ENCODE measurements at places on chromosomes 7 and 10. TPM values are rescaled to one million over a fixed set of nuclear protein-coding genes. Genes with fewer than 3 reads are reported as not detected.

Gene MMRN2
- total RNA-seq: 169 TPM

Gene COL1A2
- 40.8 TPM for total RNA-seq

Gene OR2A14
- not detected for total RNA-seq

Gene COL13A1
- 47.5 TPM for total RNA-seq

Gene RAB19
- total RNA-seq: not detected

Gene LRIT2
- total RNA-seq: not detected

Gene SMO
- total RNA-seq: 13.2 TPM

Gene JCAD
- 79.7 TPM for total RNA-seq

Gene DEPP1
- 318 TPM for total RNA-seq

Gene LRIT1
- not detected for total RNA-seq

Gene ASIC3
- 0.69 TPM for total RNA-seq

- DNase-seq: no peak
Observed at GRCh38 chr10:73166972-73167371, 836 bp downstream of the ECD start.

DNA sequence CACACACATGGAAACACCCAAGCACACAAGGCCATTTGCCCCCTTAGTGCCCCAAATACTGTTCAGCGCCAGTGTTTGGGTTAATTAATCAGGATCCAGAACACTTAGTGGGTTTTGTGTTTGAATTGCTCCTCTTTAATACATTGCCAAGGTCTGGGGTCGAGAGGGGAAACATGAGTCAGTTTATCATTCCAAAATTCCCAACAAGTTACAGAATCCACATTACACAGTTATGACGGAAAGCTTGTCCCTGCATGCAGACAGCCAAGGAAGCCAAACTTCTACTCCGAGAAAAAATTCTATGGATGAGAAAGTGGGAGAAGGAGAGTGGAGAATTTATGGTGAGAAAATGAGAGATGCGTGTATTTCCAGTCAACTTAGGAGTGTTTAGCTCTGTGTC, 189.0 kb downstream of the NPSR1 start:
- no peak for DNase-seq

DNA sequence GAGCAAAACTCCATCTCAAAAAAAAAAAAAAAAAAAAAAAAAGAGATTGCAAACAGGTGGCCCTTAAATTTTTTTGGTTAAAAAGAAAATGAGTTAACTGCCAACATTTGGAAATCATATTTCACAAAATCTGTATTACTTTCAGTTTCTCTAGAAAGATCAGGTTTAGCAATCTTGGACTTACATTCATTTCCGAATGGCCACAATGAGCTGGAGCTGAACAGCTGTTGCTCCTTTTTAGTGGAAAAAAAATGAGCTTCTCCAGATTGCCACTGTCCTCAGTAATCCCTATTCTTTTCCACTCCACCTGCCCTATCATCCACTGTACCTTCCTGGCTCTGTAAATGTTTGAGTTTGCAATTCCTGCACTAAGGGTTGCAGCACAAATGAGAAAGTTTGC, 43.6 kb downstream of the RAB11FIP2 start:
- DNase-seq: no peak

- no peak for DNase-seq
Observed at GRCh38 chr7:91285696-91286355, 21.6 kb downstream of the FZD1 start.

DNA sequence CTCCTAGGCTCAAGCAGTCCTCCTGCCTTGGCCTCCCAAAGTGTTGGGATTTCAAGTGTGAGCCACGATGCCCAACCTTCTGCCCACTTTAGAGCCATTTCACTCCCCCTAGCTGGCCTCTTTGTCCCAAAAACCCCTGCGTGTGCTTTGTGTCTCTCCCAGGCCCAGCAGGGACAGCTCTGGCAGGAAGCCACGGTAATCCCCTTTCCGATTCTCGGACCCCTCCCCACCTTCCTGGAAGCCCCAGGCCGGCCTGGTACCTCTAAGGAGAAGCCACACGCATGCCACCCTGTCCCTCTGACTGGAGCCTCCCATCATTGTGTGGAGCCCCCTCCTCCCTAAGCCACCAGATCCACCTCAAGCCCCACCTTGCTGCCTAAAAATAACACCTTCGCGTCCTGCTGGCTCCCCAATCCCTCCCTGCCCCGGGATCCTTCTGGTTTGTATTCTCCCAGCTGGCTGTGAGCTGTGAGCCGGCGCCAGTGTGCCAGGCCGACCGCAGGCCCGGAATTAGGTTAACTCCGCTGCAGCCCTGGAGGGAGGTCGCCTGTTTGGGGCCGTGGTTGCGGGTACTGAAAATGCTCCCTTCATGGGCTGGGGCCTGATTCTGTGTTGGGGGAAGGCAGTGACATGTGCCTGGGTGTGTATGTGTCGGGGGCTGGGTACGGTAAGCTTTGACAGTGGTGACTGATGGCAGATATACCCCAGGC, 16.4 kb upstream of the SRRM3 start:
- DNase-seq: no peak

- DNase-seq: no peak
Observed at GRCh38 chr10:70977625-70978024, 89.3 kb upstream of the PCBD1 start.

DNA sequence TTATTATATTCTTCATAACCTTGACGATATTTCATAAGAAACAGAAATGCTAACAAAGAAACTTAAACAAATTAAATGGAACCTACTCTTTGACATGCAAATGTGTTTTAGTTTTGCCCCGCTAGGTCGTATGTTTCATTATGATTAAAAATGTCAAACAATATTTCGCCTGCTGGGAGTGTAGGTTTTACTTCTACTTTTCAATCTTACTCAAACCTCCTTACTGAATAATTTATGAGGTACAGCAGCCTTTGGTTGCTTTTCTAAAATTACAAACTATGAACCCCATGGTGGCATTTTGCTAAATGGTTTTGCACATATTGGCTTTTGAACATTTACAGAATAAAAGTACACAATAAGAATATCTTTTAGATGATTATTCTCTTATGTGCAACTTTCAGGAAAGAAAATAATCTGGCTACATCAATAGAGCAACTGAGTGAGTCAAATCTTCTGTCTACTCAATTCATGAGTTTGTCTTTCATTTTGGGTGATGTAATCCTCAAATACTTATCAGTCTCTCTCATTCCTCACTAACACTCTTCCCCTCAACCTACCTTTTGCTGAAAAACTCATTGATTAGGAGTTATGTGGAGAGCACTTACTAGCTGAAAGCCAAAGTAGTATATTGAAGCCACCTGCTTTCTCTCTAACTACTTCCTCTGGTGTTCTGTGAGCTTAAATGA, 1226.4 kb downstream of the XPNPEP1 start:
- no peak for DNase-seq

- no peak for DNase-seq
Observed at GRCh38 chr10:78571286-78571685, 497.5 kb upstream of the ZMIZ1 start.

- peak; percentile 48 for DNase-seq
Observed at GRCh38 chr10:124743191-124744101, 732 bp downstream of the FAM53B start.

DNA sequence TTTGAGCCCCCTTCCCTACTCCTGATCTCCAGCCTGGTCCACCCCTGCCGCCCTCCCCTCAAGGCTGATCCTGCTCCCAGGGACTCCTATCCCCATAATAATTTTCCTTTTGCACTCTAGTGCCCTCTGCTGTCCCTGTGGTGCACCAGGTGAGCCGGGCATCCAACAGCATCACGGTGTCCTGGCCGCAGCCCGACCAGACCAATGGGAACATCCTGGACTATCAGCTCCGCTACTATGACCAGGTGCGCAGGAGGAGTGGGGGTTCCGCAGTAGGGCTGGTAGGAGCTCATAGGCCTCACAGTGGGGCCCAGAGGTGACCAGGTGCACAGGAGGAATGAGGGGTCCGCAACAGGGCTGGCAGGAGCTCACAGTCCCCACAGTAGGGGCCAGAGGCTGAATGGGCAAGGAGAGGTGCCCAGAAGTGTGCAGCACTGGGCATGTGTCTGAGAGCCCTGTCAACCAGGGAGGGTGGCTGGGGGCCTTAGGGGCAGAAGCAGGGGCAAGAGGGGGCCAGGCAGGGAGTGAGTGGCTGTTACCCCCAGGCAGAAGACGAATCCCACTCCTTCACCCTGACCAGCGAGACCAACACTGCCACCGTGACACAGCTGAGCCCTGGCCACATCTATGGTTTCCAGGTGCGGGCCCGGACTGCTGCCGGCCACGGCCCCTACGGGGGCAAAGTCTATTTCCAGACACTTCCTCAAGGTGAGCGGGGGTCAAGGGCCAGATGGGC, 11.7 kb downstream of the EPHB6 start:
- DNase-seq: peak; percentile 29

Measured in endothelial cell of umbilical vein (primary cell).